ENCODE measurements at places on chromosomes 7 and 10.

DNA sequence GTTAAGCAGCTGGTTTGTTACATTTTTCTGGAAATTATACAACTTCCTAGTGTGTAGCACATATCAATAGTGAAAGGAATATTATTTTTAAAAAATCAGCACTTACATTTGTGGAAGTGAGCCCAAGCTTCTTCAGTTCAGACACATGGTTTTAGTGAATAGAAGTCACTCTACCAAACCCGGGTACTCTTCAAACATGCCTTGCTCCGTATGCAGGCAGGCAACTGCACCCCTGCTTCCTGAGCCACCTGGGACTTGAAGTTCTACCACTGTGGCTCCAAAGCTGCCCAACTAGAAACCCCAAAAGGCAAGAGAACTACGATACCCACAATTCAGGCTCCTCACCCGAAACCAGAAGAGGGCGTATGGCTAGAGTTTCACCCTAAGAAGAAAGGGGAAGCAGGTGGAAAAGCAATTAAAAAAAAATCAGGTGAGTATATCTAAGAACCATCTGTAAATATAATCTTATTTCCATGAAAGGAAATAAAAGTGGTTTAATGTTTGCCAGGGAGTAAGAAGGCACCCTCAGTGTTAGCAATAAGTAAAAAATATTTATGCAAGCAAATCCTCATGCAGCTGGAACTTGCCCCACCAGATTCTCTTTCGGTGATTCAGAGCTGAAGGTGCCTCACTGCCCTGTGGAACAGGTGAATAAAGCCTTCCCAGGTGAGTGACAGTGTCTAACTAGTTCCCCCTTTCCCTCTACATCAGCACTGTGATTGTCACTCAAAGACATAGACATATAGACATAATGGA, at the start of gene MACC1:
MACC1 (minus strand) TSS at position 192 of the 756 bp plus-strand sequence. CDS start 55,522 bp downstream, outside the sequence.
- no peak for DNase-seq

DNA sequence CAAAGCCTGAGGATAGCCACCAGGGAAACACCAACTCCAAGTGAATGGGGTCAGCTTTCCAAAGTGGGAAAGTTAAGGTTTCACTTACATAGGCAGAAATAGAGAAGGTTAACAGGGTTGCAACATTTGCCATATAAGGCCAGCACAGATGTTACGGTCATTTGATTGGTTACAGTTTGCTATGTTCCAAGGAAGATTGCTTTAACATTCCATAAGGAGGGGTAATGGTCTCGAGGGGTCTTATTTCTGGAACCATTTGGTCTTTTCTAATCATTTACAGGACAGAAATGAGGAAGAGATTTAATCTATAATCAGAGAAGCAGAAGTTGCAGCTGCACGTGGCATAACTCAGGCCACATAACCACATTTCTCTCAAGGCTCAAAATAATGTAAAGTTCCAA, 679.4 kb upstream of the C7orf33 start:
- no peak for DNase-seq

DNA sequence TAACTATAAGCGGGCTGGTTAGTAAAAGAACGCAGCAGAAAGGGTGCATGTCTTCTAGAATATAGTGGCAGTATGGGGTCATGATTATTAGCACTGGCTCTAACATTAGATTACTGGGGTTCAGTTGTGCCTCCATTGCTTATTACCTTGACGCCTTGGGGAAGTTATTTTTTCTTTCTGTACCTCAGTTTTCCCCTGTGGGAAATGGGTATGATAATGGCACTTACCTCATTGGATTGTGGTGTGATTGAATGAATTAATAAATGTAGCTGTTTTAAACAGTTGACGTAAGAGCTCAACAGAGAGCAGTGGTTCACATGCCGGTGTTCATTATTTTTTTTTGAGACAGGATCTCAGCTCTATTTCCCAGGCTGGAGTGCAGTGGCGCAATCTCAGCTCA, 116.5 kb downstream of the LRRC4 start:
- DNase-seq = no peak

DNA sequence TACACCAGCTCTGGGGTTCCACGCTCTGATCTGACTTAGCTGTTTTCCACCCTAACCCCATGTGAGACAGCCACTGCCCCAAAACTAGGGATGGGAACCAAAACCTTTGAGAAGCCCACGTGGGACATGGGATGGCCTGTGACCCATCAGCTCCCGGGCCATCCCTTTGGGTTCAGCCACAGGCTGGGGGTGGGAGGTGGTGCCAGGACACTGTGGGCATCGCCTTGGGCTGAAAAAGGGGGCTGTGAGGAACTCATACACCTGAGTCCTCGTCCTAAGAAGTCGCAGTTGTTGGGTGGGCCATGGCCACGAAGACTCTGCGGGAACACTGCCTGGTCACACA, 379.1 kb downstream of the DNAJB6 start:
- DNase-seq = no peak

GRCh38 chr10:69633673-69634635, 3.9 kb downstream of the FAM241B start:
- no peak for DNase-seq

DNA sequence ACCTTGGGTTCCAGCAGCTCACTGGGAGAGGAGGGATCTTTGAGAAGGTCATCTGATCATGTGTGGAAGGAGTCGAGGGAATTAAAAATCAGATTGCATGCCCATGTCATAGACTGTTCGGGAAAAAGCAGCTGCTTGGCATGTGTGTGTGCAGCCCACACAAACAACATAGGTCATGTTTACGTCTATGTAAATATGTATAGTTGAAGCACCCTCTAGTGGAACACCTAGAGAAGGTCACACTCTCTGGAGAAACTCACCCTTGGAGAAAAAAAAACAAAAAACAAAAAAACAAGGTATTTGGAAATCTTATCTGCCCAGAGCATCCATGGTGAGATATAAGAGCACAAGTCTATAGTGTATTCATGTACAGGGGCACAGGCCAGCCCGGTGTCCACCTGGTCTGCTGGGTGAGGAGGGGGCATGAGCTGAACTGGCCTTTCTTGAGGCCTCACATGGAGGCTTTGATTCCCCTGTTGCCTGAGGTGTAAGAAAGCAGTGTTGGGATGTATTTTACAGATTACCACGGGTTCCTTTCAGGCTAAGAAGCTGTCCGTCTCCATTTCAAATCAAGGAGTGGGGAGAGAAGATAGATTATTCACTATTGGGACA, 98.0 kb downstream of the NPY start:
- no peak for DNase-seq

- DNase-seq = no peak
Observed at GRCh38 chr10:77925410-77925794, 1.2 kb downstream of the DLG5 start.

- no peak for DNase-seq
Observed at GRCh38 chr7:130988443-130988842, 254.4 kb upstream of the KLF14 start.

DNA sequence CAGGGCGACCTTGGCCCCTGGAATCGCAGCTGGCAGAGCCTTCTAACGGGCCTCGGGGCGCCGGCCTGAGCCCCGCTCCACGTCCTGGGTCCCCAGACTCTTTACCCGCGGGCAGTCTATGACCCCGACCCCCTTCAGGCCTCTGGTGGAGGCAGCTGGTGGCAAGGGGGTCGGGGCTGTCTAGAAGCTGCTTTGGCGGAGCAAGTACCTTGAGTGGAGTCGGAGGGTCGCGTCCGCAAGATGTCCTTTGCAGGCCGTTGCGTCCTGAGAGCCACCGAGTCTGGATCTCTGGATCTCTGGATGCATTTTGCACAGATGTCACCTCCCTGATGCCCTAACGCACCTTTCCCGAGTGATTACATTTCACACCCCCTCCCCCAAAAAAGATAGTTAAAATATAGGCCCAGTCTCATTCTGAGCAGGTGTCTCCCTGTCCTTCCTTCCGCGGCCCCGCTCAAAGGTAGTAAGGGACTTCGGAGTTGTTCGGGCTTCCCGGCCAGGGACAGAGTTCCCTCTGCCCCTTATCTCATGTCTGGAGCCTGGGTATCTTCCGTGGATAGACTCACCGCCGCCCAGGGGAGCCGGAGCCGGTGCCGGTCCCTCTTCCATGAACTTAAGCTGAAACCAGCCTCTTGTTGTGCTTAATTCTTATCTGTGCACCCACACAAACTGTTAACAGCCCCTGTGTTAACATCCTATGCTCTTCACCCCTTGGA, 457 bp downstream of the ACADSB start:
- no peak for DNase-seq

DNA sequence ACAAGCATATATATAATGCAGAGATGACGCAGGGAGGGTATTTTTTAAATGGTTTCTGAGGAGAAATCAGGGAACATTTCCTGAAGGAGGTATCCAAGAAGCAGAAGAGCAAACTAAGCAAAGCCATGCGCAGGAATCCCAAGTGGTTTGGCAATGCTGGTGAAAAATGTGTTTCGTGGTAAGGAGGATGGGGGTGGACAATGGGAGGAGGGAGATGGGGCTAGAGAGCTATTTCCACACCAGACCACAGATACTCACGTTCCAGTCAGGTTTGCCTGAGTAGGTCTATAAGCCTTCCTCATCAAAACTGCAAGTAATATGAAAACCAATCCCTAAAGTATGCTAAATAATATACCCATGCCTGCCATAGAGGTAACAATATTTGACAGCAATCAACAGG, 223.7 kb upstream of the MKLN1 start:
- no peak for DNase-seq

- no peak for DNase-seq
Observed at GRCh38 chr10:33412653-33413361, 78.3 kb upstream of the NRP1 start.

GRCh38 chr7:36051501-36051900, 101.6 kb upstream of the EEPD1 start:
- no peak for DNase-seq

DNA sequence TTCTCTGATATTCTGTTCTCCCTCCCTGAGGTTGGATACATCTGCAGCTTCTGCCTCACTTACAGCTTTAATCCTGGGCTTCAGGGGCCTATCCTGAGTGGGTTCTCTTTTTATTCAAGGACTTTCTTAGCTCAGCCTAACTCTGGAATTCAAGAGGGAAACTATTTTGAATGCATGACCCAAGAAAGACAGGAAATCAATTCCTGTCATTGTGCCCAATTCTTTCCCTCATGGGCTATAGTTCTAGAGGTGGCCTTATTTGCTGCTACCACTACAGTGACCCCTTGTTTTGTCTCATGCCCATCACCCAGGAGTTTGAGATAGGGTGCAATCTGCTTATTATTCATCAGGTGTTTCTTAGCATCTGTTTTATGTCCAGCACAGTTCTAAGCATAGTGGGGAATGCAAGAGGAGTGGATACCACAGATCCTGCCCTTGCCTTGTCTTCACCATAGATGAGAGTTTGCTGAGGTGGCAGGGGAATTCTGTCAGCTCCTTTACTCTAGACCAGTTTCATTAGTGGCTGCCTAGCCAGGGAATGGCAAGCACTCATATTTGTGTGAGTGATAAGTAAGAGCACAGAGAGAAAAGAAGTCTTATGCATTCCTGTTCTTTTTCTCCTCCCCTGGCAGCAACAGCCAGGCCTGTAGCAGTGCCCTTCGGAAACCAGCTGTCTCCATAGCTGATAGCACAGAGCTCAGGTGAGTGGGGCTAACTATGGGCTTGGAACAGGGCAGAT, 19.4 kb downstream of the STRIP2 start:
- DNase-seq = no peak

GRCh38 chr7:2403014-2403717, at the start of gene CHST12:
Gene CHST12, plus strand, starts transcription at chr7:2403611. Its CDS starts 29,029 bp downstream, at chr7:2432640.
- peak; percentile 89 for DNase-seq

GRCh38 chr10:32111585-32111984, 55.4 kb upstream of the KIF5B start:
- no peak for DNase-seq

GRCh38 chr7:918441-919113, 35.9 kb downstream of the ADAP1 start:
- DNase-seq = no peak

DNA sequence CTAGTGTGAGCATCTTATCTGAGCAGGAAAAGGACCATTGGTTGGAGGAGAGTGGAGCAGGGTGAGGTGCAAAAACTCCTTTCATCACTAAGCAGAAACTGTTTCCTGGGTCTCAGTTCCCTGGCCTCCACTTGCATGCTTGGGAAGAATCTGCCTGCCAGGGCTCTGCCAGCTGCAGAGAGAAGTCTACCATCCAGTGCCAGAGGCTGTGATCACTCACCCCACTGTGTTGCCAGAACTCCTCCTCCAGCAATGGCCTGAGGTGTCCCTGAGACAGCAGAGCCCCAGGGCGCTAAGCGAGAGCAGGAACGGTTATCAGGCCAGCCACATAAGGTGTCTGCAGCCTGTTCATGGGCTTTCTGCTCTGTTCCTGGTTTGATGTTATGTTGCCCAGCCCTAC, 991.4 kb downstream of the CCSER2 start:
- DNase-seq = no peak

DNA sequence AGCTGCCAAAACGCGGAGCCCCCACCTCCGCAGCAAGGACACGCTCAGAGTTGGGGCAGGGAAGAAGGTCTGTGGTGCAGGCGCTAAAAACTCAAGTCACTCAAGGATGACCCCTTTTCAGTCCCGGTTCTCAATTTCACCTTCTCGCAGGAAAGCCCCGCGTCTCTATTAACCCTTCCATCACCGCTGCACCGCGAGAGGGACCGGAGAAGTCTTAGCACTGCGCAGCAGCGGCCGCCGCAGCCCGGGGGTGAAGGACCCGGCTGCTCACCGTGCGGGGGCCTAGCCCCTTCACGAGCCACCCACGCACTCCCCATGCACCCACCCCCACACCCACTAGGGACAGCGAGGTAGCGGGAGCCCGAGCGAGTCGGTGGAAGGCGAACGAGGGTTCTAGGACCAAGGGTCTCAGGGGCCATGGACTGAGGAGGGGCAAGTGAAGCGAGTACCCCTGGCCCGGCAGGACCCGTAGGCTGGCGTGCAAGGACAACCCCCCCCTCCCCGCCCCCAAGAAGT, 162.9 kb downstream of the SH3PXD2A start:
- DNase-seq = peak; percentile 10

DNA sequence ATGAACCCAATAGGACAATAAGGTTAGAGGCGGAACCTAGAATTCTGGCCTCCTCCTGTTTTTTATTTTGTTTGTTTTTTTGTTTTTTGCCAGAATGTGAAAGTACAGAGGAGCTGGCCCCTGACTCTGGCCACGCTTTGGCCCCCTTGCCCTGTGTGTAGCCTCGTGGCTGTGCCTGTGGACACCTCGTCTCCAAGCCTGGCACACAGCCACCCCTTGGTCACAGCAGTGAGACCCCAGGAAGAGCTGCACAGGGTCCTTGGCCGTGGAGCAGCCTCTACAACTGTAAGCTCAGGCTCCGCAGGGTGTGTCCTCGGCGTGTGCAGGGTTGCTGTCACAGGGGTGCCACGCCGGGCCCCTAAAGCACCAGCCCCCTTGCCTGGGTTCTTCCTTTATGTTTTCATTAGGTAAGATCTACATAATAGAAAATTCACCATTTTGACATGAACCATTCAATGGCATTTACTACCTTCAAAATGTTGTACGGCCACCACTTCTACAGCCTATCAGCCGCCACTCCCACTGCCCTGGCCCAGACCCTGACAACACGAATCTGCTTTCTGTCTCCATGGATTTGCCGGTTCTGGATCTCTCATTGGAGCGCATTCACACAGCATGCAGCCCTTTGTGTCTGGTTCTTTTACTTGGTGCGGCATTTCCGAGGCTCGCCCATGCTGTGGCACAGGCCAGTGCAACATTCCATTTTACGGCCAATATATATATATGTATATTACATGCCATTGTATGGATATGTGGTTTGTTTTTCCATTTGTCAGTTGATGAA, 51.0 kb downstream of the AMZ1 start:
- no peak for DNase-seq
